ENCODE measurements at places on chromosomes 4 and X. TPM values are rescaled to one million over a fixed set of nuclear protein-coding genes. Genes with fewer than 3 reads are reported as not detected.

Gene MAGEE1
- total RNA-seq, result 5.8 TPM

Gene DOCK11
- 11.0 TPM for total RNA-seq

Gene COX7B
- 320 TPM for total RNA-seq

Gene KLHL4
- total RNA-seq, result 32.6 TPM

- DNase-seq, result no peak
- H3K27me3 ChIP-seq, result no peaks in the 10 kb centered on the region
- H3K4me3 ChIP-seq, result no peak overlapping the region
Measured at GRCh38 chrX:132758759-132759158, 199.7 kb downstream of the HS6ST2 start.

DNA sequence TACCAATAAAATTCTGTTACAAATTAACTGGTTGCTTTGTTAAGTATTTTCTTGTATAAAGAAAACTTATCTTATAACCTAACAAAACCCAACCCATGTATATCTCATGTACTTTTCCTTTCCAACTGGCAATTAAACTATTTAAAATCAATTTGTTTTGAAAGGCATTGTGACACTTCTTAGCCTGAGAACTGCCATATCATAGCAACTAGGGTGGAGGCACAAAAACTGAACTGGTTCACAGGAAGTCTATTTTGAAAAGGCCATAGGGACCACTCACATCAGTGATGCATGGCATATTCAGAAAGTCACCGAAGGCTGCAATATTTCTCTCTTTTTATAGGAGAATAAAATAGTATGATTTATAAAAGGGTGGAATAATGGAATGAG is 40.5 kb upstream of the ARSJ start:
- no peak overlapping the region for H3K27ac ChIP-seq
- no peaks in the 10 kb centered on the region for H3K4me1 ChIP-seq
- no peaks in the 10 kb centered on the region for H3K36me3 ChIP-seq
- no peak overlapping the region for H3K4me3 ChIP-seq
- H3K27me3 ChIP-seq, result no peaks in the 10 kb centered on the region

GRCh38 chrX:106976416-106976815 is 23.6 kb downstream of the MORC4 start:
- H3K27me3 ChIP-seq, result no peaks in the 10 kb centered on the region
- H3K4me1 ChIP-seq, result no peaks in the 10 kb centered on the region
- no peak overlapping the region for H3K27ac ChIP-seq
- H3K4me3 ChIP-seq, result no peak overlapping the region
